ENCODE measurements at places on chromosomes 13 and 19.
A peak's percentile ranks its signal among the peaks of the same experiment; 100 is the strongest.

GRCh38 chr19:54158812-54159351 lies 639 bp downstream of the LENG1 start:
- DNase-seq = no peak

DNA sequence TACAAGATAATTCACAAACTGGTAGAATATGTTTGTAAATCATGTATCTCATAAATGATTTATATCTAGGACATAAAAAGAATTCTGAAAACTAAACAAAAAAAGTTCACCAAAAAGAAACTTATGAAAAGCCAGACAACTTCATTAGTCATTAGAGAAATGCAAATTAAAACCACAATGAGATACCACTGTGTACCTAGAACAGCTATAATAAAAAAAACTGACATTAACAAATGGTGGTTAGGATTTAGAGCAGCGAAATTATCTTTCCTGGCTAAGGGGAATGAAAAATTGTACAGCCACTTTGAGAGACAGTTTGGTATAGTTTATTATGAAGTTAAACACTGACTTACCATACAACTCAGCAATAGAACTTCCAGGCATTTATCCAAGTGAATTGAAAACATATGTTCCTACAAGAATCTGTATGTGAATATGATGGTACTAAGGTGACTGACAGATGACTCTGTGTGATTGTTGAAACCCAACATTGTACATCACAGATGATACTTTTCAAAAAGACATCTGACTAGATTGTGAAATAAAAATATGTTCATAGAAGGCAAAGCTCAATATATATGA lies 41.8 kb downstream of the UGGT2 start:
- DNase-seq = no peak

DNA sequence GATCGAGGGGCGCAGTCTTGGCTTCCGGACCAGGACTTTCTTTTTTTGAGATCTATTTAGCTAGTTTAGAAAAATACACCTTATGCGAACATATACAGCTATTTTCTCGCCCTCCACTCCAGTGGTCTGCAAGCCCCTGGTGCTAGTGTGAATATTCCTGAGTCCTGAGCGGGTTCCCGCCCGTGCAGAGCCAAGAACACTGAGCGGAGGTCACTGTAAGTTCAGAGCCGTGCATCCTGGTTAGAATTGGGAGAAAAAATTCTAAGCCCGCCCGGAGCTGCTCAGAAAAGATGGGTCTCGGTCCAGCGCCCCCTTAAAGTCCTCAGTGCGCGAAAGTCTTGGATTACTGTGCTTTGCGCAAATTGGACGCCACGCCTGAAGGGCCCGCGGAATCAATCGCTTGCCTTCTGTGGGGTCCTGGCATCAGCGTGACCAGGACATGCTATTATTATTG lies 117.7 kb downstream of the KCNRG start:
- DNase-seq = no peak

DNA sequence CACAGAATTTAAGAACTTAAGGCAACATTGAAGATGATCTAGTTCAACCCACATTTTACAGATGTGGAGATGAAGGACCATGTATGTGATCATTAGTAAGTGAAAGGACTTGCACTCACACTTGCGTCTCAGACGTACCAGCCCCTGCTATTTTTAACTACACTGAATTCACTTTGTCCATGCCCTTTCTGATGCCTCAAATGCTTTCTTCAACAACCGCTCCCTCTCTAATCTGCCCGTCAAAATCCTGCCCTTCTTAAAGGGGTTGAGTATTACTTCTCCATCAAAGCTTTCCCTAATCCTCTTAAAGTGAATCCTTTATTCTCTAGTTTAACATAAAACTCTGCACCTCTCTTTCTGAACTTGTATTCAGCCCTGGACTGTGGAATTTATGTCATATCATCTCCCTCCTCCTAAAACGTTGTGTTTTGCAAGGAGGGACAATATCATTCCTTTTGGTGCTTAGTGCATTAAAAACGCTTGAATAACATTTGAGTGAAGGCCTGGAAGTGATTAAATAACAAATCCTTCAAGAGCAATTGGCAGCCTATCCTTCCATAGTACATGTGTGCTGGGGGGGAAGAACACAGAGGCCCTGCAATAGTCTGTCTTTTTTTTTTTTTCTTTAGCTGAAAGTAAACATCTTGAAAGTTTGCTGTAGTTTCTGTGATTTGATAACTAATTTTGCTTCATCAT lies 493.3 kb downstream of the LMO7 start:
- no peak for DNase-seq

DNA sequence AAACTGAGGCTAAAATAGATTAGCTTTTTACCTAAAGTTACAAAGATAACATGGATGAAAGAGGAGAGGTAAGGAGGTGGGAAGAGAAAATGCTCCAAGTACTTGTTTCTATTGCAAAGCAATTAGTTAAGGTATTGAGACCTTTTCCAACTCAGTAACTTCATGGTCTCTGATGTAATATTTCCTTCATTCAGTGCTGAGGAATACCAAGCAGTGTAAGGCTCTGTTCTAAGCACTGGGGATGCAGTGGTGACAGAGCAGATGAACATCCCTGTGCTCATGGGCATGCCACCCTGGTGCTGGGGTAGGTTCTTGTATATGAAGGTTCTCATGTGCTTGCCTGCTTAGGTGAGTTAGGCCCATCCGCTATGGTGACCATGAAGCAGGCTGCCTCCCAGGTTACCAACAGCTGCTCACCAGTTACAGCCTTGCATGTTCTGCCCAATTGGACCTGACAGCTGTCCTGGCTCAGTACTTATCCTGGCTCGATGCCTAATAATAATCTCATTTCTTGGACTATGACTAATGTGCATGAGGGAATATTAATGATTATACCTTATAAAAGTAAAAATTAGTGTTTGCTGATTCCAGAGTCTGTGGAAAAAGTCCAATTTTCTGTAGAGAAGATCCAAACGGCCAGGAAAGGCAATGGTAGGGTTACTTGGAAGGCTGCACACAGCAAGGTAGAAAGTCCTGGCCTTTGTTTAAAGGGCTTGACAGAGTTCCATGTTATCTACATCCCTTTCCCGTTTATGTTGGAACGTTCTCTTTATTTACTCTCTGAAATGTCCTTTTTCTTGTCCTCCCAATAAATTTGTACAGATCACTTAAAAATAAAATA lies 48.3 kb downstream of the LATS2 start:
- DNase-seq = no peak

GRCh38 chr19:46766569-46767317 lies 20.5 kb upstream of the STRN4 start:
- peak; percentile 50 for DNase-seq

DNA sequence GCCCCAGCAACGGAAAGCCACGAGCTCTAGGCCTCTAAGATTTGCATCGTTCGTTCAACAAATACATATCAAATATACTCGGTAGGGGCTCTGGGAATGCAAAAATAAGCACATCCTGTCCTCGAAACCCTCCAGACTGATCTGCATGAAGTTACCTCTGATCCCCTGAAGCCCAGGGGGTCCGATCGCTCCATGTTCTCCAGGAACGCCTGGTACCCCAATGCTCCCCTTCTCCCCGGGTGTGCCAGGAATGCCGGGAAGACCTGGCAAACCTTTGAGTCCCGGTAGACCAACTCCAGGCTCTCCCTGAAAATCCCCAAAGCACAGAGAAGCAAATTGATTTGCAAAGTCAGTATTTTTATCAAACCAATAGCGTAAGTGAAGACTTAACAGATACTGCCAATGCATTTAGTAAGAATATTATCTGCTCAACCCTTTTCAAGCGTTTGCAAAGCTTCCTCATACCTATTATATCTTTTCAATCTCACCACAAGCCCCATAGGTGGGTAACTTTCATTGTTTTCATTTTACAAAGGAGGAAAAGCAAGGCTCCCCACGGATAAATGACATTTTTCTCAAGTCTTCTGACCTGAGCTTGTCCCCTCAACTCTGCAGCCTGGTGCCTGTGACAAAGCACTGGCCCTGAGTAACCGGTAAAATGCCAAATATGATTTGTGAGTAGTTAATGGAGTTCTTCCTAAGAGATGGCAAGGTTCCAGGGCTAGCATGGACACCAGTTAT lies 127.7 kb downstream of the COL4A1 start:
- DNase-seq = no peak

DNA sequence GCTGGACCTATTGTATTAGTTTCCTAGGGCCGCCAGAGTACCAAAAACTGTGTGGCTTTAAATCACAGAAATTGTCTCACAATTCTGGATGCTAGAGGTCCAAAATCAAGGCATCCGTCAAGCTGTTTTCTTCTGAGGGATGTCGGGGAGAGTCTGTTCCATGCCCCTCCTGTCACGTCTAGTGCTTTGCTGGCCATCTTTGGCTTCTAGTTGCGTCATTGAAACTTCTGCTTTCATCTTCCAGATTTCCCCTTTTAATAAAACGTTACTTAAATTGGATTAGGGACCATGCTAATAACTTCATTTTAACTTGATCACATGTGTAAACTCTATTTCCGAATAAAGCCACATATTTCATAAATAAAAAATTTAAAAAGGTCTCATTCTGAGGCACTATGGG lies 47.5 kb downstream of the TRPM4 start:
- no peak for DNase-seq

DNA sequence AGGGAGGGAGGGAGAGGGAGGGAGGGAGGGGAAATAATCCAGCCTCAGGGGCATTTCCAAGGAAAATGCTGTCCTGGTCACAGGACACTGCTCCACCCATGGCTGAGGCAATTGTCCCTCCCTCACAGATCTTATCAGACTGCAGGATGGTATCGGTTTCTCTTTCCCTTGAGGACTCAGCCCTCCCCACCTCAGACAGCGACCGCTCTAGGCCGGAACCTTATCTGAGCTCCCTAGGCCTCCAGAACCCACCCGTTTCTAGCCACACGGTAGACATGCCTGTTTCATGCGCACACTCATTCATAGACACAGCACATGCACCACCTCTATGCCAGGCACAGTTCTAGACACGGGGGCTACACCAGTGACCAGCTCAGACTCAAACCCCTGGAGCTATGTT lies 10.0 kb upstream of the IZUMO2 start:
- DNase-seq = no peak

DNA sequence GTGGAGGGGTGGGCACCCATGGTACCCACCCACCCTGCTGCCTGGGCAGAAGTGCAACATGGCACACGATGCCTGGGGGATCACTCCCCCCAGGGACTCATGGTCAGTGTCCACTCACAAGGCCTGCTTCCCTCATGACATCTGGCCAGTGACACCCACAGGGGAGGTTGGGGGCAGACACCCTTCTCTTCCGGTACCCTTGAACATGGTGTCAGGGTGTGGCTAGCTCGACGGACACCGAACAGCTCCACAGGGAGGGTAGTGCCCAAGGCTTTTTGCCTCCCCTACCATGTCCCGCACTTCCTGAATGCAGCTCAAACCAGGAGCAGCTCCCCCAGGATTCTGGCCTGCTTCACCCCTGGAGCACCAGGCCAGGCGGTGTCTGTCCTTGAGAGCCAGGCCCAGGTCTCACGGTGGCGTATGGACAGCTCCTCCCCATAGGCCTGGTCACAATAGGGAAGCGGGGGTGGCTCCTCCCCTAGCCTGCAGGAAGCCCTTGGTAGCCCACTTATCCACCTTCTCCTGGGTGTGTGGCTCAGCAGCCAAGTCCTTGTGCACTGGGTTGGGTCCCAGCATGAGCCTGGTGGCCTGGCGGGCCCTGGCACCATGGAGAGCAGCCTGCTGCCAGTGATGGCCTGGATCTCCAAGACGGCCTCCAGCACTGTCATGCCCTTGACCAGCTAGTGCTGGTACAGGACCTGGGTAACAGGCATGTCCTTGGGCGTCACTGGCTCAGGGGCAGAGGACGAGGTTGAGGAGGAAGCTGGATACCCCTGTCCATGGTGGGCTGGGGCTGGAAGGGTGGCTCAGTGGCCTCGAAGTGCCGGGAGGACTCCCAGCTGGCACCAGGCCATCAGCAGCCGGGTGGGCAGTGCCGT lies 7.8 kb downstream of the ACP4 start:
- DNase-seq = no peak

DNA sequence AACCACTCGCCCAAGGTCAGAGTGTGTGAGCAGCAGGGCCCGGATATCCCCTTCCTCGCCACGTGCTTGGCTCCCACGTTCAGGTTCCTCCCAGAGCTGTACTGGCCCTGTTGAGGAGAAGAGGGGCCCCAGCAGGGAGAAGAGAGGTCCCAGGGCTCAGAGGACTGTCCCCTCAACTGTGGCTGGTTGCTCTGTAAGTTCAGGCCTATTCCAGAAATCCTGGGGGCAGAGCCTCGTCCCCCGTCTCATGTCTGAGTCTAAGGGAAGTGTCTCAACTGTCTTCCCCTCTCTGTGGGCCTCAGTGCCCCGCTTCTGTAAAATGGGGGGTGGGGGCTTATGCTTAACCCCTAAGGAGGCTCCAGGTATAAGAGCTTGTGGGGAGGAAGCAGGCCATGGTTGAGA lies 3.9 kb downstream of the PPP5C start:
- no peak for DNase-seq

DNA sequence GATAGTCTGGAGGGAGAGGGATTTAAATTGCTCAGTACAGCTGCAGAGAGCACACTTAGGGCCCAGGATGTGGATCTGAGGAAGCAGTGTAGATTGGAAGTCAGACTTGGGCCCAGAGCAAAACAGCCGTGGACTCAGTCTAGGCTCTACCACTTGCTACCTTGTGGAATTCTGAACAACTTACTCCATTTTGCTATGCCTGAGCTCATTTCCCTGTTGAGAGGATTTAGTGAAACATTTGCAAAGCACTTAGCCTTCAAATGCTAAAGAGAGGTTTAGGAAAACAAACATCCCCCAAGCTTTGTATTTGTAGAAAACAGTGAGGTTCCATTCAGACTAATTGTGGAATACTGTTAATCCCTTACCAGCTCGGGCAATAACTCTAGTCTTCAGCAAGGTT lies 453.4 kb upstream of the ZNF507 start:
- no peak for DNase-seq

DNA sequence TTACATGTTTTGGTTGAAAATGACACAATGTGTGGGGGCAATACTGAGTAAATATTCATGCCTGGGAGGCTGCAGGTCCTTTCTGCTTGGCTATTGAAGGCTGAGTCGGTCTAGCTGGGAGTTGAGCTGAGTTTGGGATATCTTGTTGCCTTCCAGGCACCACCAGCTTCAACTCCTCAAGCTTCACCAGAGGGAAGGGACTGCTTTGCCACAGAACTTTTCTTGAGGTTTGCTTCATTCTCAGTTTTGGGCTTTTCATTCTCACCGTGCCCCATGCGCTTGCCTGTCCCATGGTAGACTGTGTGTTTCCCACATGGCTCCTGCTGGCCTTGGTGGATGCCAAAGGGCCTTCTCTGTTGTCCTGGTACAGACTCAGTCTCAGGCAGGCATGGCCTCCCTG lies 198.2 kb upstream of the SOX1 start:
- no peak for DNase-seq

Data from stimulated activated naive CD4-positive, alpha-beta T cell (primary cell).